ENCODE measurements at places on chromosomes 11 and 22.

GRCh38 chr11:123174196-123175183 lies 20.6 kb downstream of the CLMP start:
- DNase-seq: peak; percentile 49

DNA sequence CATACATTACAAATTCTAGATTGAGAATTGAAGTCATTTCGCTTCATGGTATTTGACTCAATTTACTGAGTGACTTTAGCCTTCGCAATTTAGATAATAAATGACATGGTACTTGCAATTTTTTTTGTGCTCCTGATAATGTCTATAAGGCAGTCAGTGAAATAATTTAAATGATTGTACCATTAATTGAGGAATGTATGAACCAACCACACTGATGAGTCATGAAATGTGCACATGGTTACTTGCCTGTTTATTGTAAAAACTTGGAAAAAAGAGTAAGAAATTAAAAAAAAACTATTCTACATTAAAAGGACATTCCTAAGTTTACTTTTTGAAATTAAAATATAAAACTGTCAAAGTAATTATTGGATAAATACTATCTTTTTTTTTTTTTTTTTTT lies 43.3 kb downstream of the DNAJC24 start:
- no peak for DNase-seq

GRCh38 chr11:122430490-122430889 lies 225.0 kb upstream of the UBASH3B start:
- no peak for DNase-seq

GRCh38 chr11:8361206-8361605 lies 97.5 kb upstream of the LMO1 start:
- DNase-seq: no peak

- DNase-seq: no peak
Measured at GRCh38 chr22:27150544-27150941, 493.2 kb downstream of the MIAT start.

- DNase-seq: peak; percentile 76
Measured at GRCh38 chr11:134331354-134332188, at the start of gene GLB1L2. TSS of gene GLB1L2 (plus strand) at chr11:134331988. CDS start at chr11:134332062, 74 bp downstream.

DNA sequence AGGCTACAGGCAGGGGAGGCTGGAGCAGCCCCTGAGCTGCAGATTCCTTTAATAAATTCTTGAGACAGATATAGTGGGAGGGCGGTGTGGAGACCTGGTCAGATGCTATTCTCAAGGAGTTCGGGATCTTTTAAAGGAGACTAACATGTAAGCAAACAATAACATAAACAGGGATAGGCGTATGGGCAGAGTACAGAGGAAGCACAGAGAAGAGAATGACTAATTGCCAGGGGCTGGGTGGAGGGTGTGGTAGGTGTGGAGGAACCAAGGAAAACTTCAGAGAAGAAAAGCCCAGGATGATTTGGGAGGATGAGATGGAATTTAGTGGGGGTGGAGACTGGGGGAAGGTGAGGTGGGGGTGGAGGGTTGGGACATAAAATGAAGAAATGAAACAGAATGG lies 9.7 kb upstream of the HEPHL1 start:
- no peak for DNase-seq

- DNase-seq: no peak
Measured at GRCh38 chr22:30289980-30290313, 642 bp upstream of the CASTOR1 start.

DNA sequence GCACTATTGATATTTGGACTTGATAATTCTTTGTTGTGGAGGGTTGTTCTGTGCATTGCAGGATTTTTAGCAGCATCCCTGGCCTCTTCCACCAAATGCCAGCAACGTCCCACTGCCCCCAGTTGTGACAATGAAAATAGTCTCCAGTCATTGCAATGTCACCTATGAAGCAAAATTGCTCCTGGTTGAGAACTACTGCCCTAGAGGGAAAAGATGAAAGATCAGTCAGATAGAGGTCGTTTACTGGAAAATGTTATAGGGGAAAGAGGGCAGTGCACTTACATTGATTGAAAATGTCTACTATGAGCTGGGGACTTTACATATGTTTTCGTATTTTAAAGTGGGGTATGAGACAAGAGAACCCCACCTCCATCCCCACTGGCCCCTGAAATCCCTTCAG lies 77.1 kb upstream of the FAM181B start:
- DNase-seq: no peak

DNA sequence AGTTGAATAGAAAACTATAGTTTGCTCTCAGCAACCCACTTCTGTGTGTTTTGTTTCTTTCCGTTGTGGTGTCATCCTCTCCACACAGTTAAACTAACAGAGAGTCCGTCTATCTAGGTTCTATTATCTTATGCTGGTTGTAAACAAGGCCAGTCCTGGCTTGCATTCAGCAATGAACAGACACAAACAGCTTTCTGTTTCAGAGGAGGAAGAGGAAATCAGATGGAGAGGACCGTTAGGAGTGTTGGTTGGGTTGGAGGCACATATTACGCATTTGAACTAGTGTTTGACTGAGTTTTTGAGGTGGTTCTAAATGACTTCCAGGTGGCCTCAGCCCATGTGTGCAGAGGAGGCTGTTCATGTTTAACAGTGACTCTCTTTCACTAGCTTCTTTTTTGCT lies 129.5 kb upstream of the SORL1-AS1 start:
- no peak for DNase-seq

DNA sequence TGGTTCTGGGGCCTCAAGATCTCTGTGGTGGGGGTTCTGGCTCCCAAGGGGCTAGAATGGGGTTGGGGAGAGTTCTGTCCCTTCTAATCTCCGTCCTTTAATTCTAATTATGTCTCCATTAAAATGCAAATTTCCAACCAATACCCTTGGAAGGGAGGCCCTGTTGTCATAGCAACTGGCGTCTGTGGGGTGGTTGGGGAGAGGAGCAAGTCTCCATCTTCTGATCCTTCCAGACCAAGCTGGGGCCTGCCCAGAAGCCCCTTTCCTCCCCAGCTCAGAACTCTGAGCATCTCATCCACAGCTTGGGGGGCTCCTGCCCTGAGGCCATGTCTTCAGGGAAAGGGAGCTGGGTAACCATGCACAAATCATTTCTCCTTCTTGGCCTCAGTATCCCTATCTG lies 5.4 kb upstream of the RPS19BP1 start:
- DNase-seq: no peak

DNA sequence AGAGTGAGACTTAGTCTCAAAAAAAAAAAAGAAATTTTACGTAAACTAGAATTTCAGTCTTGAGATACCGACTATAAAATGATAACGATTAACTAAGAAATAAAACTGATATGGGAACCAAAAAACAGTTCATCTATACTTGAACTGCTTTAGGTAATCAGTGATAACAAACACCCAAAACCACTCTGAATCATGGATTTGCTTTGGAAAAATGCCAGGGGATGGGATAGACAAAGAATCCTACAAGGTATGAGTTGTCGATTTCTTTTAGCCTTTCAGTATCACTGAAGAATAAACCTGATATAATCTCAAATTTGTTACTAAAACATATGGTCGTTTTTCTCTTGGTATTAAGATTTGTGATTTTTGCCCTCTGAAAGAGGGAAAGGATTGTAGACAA lies 13.7 kb downstream of the CSTF3 start:
- no peak for DNase-seq

DNA sequence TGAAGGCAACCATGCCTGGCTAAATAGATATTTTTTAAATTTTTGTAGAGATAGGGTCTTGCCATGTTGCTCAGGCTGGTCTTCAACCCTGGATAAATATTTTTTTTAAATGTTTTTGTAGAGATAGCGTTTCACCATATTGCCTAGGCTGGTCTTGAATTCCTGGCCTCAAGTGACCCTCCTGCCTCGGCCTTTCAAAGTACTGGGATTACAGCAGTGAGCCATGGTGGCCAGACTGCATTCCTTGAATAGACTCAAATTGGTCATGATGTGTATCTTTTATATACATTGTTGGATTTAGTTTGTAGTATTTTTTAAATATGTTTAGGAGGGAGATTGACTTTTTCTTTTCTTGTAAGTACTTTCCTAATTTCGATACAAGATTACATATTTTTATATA lies 325.7 kb upstream of the C11orf87 start:
- DNase-seq: no peak

DNA sequence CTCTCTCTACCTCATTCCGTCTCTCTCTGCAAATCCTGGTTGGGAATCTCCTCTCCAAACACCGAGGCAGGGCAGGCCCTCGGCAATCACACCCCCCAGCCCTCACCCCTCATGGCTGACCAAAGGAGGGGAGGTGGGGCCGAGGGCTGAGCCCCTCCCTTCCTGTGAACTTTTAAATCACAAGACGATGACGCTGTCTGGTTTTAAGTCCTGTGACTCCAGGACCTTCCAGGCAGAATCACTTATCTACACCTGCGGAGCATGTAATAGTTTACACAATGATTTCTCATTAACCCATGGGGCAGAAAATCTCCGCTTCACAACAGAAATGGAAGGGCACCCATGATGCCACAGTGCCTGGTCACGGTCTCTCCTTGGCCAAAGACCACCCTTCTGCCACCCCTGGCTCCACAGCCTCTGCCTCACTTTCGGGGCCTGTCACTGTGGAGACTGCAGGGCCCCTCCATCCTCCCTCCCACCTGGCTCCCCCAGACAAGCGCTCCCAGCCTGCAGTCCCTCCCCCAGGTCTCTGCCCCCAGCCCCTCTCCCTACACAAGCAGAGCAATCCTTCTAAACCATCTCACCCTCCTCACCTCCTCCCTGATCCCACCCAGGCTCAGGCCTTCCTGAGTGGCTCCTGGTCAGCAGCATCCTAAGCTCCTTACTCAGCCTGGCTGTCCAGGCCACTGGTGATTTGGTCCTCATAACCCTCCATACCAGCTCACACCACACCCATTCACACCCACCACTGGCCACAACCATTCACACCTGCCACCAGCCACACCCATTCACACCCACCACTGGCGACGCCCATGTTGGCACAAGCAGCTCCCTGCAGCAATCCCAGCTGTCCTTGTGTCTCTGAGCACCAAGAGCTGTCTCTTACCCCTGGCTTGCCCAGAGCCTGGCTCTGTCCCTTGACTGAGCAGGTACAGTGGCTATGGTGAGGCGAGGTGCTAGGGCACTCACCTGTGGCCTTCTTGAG lies 30.7 kb upstream of the ARFGAP3 start:
- DNase-seq: no peak

- no peak for DNase-seq
Measured at GRCh38 chr11:1746511-1746931, 3.9 kb downstream of the IFITM10 start.

DNA sequence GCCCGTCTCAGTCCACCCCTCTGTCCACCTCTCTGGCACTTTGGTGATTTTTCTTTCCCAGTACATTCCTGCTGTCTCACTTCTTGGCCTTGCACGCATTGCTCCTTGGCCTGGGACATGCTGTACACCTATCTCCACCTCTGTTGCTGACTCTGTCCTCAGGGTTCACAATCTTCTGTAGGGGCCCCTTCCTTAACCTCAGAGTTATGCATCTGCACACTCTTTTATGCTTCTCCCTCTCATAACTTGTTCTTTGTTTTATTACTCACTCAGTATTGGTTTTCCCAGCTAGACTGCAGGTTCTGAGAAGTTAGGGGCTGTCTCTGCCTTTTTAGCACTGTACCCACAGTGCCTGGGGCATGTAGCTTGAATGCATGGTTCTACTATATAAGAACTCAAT lies 139.1 kb upstream of the MTMR2 start:
- no peak for DNase-seq

DNA sequence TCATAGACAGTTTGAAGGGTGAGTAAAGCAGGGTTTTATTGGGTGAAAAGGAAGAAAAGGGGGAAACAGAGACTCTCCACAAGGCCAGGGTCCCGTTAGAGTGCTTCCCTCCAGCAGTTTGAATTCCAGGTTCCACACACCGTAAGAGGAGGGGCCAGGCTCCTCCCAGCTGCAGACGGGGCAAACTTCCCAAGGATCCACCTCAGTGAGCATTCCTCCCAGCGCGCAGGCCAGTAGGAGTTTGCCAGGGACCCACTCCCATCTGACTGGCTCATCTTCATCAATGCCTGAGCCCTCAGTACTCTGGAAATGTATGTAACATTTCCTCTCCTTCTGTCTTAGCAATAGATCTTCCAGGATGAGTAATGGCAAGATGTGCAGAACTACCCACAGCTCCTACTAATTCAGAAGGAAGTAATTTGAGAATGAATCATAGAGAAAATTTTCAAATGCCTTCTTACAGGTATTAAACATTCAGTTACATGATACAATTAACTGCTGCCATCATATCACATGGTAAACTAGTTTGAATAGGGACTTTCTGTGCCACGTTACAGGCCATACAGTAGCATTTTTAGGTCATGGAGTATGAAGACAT lies 34.0 kb upstream of the TRPC6 start:
- no peak for DNase-seq

DNA sequence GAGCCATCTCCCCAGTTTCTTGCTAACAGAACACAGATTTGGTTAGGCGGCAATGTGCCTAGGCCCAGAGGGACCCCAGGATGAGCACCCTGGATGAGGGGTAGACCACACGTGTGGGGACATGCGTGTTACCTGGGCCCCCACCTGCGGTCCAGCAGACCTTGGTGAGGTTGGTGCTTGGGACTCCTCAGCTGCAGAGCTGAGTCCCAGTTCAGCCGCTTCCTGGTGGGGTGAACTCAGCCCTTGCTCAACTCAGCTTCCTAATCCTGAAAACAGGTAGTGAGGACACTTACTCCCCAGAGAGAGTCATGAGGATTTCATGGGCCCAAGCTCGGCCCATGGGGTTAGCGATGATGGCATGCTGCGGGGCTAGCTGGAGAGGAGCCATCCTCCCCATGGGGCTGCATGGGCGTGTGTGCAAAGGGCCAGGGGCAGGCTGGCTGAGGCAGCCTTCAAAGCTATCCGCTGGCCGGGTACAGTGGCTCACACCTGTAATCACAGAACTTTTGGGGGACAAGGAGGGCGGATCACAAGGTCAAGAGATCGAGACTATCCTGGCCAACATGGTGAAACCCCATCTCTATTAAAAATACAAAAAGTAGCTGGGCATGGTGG lies 46.9 kb upstream of the SHISAL1 start:
- no peak for DNase-seq

GRCh38 chr11:83401506-83402225 lies 115.5 kb upstream of the CCDC90B start:
- no peak for DNase-seq
